ENCODE measurements at places on chromosomes 6 and 20. TPM values are rescaled to one million over a fixed set of nuclear protein-coding genes. Genes with fewer than 3 reads are reported as not detected.
A peak's percentile ranks its signal among the peaks of the same experiment; 100 is the strongest.

DNA sequence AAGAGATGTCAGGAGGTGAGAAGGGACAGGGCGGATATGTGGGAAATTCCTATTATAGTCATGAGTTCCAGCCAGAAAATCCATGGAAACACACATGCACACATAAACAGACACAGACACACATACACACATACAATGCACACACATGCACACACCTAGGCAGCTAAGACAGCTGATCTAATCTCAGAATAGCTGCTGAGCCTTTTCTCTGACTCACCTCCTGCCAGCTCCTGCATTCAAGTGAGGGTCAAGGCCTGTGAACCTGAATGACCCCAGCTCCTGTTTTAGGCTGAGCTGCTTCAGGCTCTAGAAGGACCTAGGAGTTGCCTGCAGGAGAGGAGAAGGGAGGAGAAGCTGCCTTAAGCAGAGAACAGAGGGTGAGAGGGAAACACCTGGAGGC is 21.6 kb upstream of the RAET1L start:
- peak; percentile 26 for DNase-seq

DNA sequence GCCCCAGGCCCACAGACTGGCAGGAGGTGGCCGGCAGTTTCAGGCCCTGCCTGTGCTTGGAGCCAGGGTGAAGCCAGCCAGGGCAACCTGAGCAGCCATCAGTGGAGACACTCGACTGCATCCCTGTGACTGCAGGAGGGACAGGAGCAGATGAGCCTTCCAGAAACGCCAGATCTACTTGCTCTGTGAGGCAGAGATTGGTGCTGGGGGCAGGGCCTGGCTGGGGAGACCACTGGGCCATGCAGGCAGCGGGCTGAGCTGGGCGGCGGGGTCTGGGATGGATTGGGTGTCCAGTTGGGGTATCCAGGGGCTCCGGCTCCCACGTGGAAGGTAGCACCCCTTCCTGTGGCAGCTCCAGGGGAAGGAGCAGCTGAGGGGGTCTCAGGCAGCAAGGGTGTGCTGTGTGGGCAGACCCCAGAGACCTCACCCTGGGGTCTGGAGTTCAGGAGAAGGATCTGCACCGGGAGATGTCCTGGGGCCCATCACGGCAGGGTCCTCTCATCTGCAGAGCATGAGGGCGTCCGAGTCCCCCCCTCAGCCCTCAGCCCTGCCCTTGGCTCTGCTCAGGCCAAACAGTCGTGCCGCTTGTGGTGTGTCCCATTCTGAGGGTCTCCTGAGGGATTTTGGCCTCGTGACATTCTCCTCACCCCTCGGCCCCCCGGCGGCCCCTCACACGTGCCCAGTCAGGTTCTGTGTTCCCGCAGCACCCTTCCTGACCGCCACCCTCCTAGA is 334.9 kb downstream of the TAF4 start:
- no peak for DNase-seq

DNA sequence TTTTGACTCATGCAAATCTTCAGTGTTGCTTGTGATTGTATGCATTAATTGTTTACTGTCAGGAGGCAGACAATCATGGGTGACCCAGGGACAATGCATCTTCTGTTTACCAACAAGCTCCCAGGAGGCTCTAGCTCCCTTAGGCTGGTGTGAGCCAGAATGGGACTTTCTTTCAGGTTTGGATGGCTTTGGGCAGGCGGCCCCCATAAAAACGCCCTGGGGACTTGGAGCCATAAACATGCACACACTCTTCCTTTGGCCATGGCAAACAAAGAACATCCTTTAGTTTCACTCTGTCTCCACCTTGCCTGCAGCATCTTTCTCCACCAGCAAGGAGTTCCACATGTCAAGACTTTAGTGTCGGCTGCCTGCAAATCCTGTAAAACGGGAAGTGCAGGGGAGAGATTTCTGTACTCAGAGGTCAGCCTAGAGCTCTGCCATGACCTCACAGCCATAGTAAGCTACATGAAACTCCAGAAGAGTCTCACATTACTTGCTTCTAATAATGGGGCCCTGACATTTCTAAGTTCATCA is 127.6 kb downstream of the MAP3K7 start:
- no peak for DNase-seq

TEAD3 gene
- 94.6 TPM for total RNA-seq

E2F1 gene
- 1.7 TPM for total RNA-seq

COL21A1 gene
- total RNA-seq = 35.2 TPM
